ENCODE measurements at places on chromosomes 2 and 18. TPM values are rescaled to one million over a fixed set of nuclear protein-coding genes. Genes with fewer than 3 reads are reported as not detected.

Gene PARD6G
- total RNA-seq: 1.9 TPM

Gene COL3A1
- total RNA-seq: 138 TPM

Gene HES6
- total RNA-seq: 5.2 TPM

Gene WNT10A
- total RNA-seq: 10.2 TPM

Gene EVX2
- total RNA-seq: not detected

Gene RNF181
- total RNA-seq: 89.9 TPM

Gene KRTCAP3
- total RNA-seq: 32.1 TPM

Gene DUSP19
- total RNA-seq: 4.4 TPM

Gene GAREM2
- total RNA-seq: 3.2 TPM

Gene CYP27A1
- total RNA-seq: 18.5 TPM

Gene OTOF
- total RNA-seq: 0.16 TPM

Gene LRATD1
- 17.3 TPM for total RNA-seq

Gene RAB6C
- 0.19 TPM for total RNA-seq

Gene UGT1A3
- 0.57 TPM for total RNA-seq

Gene LRP1B
- total RNA-seq: 1.2 TPM

Gene SH2D6
- total RNA-seq: 0.98 TPM

Gene CREG2
- 0.69 TPM for total RNA-seq

Gene HSBP1L1
- total RNA-seq: 26.0 TPM

Gene ERBB4
- 152 TPM for total RNA-seq

Gene KCNF1
- 0.63 TPM for total RNA-seq

Gene TMEM247
- not detected for total RNA-seq

Gene TDRD15
- 0.06 TPM for total RNA-seq

Gene SLC9A4
- 2.8 TPM for total RNA-seq

Gene STARD6
- total RNA-seq: 0.19 TPM

Gene COLEC12
- total RNA-seq: 7.4 TPM

Data from kidney (tissue), 22 donors.